ENCODE measurements at places on chromosomes 6 and 20.

DNA sequence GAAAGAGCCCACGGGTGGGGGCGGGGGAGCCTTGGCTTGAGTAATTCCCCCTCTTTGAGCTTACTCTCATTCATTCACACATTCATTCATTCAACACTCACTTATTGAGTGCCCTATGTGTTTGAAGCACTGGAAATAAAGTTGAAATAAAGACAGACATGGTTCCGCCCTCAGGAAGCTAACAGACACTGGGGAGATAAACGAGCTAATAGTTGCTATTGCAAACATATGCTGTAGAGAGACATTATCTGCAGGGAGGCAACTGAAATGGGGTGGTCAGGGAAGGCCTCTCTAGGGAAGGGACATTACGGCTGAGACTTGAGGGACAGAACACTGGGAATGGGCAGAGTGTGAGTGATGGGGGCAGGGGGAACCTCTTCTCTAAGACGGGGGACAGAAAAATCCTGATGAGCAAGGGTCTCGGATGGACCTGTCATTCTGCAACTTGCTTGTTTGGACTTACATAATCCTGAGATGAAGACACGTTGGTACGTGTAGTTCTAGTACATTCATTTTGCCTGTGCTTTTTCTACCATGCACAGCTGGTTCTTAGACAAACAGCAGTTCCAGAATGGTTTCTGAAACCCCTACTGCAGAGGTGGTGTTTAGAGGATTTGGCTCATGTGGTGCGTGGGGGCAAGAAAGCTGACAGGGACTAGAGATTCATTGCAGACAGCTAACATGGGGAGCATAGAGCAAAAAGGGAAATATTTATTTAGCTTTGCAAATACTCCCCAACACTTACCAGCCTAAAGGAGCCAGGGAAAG, 71.1 kb upstream of the BLCAP start:
- DNase-seq = no peak

DNA sequence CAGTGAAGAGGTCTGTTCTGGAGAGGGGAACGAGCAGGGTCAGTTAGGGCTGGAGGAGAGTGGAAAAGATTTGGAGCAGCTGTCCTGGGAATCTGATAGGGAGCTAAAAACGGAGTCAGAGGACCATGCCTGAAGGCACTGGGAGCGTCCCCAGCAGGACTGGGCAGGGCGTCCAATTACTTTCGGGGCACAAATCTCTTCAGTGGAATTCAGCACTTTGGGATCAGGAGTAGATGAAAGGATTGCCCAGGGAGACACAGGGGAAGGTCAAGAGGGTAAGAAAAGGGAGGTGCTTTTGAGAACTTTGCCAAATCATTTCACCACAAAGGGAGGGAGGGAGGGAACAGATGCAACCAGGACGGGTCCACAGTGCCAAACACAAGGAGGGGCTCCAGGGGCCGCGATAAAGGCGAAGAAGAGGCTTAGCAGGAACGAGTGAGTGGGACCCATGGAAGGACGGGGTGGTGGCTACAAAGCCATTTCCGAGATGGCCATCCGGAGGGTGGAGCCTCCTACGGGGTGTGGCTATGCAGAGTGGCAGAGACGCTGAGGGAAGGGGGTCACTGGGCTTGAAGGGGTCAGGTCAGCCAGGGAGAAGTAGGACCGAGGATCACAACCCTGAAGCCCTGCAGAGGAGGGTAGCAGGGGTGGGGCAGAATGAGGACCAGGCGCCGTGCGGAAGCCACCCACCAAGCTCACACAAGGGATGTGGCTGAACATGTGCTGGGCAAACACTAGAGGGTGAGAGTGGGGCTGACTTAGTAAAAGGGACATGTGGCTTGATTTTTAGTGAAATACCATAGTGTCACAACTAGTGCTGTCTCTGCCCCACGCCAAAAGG, 180.0 kb upstream of the RREB1 start:
- no peak for DNase-seq

DNA sequence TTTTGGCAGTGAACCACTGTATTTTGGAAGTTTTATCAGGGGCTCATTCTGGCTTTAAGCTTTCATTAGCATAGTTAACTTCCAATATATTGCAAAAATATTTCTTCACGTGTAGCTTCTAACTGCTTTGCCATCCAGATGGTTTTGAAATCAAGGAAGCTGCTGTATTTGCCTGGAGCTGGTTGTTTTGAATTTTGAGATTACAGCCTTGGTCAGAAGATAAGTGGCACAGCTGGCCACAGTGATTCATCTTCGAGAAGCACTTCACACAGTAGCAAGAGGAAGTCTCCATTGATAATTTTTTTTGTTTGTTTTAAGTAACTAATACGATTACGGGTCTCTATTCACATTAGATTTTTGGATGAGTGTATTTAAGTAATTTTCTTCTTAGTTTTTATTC, 3.8 kb downstream of the APCDD1L start:
- DNase-seq = peak; percentile 32

- DNase-seq = no peak
Observed at GRCh38 chr6:44040786-44041185, 86.5 kb downstream of the MRPL14 start.

DNA sequence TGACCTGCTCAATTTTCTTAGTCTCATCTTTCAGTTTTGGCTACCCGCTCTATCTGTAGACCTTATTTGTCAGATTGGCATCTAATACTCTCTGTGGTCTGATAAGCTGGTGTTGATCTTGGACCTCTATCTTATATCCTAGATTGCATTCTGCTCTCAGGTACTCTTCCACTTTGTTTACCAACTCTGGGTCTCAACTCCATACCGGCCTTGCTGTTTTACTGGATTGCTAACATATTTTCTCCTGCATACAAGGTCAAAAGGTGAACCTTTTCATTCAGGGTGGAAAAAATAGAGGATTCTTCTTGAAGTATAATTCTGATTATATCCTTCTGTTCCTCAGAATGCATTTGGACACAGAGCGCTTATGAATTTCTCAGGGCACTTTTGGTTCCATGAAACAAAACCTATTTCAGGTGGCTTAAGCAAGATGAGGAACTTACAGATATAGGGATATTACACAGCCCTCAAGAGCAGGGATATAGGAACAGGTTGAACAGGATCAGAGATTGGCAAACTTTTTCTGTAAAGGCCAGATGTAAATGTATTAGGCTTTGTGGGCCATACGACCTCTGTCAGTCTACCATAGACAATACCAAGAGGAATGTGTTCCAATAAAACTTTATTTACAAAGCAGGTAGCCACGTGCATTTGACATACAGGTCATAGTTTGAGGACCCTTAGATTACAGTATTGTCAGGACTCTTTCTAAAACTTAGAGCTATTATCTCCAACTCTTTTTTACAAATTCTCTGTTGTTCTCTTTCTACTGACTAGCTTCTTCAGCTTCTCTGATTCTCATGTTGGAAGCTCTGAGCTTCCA, 2.5 kb upstream of the SH3BGRL2 start:
- DNase-seq = no peak

DNA sequence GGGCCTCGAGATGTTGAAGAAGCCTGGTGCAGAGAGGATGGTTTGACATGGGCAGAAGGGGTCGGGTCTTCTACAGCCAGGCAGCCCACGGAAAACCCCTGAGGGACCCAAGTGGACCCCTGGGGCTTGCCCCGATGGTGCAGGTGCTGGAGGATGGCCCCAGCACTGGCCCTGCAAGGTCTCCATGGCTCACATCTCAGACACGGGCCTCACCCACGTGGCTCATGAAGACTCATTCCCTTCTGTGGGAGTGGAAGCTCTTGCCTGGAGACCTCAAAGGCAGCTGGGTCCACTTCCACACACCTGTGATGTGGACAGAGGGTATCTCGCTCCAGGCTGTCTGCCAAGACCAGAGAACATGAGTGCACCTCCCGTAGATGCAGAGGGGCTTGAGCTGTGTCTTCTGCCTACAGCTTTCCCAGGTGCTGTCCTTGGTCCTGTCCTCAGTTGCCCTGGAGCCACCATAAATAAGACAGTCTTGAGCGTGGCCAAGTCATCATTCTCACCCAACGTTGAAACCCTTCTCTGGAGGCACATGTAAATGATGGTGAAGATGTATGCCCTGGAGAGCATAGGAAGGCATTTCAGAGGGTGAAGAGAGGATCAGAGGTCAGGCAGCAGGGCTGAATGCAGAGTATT, 108.0 kb downstream of the SYNDIG1 start:
- no peak for DNase-seq

DNA sequence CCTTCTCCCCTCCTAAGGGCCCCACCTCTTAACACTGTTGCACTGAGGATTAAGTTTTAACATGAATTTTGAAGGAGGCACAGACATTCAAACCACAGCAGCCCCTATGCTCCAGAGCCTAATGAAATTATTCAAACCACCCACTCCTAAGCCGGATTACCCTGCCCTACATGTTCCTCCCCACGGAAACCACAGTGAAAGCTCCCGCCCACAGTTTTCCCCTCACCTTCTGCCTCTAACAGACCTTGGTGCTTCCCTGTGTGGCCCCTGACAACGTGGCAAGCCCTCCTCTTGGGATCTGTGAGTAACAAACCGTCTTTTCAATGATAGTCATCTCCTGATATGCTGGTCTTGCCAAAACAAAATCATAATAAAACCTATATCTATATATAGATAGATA, 74.8 kb downstream of the RIN2 start:
- DNase-seq = no peak

DNA sequence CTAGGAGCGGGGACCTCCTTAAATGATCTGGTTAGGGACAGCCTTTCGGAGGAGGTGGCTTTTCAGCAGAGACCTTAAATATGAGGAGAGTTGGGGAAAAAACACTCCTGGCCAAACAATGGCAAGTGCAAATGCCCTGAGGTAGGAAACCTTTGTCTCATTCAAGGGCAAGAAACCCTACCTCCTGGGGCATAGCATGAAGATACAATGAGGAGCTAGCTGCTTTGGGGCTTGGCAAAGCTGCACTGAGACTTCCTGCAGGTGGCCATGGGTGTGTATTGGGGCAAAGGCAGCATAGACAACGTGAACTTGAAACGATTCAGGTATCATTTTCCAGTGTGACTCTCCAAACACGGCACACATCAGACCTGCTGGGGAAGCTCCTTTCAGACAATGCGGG, 30.7 kb downstream of the PMEPA1 start:
- DNase-seq = no peak

DNA sequence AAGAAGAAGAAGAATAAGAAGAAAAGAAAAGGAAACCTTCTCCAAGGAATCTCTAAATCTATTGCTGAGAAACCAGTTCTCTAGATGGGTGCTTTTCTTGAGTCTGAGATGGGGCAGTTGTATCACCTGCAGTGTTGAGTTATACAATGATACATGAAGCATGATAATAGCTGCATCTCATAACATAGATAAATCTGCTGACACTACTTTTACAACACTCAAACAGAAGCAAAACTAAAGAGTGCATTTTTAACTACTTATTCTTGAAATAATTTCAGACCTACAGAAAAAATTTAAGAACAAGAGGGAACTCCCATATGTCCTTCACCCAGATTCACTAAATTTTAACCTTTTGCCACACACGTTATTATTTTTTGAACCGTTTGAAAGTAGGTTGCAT, 70.3 kb downstream of the SYNJ2 start:
- DNase-seq = no peak

DNA sequence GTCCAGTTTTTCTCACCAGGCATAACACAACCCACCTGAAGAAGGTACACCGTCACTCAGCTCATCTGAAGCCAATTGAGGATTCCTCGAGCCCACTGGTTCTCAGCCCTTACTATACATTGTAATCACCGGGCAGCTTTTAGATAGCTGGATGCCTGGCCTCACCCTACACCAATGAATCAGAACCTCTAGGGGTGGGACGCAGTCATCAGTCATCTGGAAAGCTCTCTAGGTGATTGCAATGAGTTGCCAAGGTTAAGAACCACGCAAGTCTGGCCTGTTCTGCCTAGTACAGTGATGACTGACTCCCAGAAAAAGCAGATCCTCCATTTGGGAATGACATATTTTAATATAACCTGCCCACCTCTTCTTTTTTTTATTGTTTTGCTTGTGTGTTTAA, 41.1 kb downstream of the MC3R start:
- DNase-seq = no peak

DNA sequence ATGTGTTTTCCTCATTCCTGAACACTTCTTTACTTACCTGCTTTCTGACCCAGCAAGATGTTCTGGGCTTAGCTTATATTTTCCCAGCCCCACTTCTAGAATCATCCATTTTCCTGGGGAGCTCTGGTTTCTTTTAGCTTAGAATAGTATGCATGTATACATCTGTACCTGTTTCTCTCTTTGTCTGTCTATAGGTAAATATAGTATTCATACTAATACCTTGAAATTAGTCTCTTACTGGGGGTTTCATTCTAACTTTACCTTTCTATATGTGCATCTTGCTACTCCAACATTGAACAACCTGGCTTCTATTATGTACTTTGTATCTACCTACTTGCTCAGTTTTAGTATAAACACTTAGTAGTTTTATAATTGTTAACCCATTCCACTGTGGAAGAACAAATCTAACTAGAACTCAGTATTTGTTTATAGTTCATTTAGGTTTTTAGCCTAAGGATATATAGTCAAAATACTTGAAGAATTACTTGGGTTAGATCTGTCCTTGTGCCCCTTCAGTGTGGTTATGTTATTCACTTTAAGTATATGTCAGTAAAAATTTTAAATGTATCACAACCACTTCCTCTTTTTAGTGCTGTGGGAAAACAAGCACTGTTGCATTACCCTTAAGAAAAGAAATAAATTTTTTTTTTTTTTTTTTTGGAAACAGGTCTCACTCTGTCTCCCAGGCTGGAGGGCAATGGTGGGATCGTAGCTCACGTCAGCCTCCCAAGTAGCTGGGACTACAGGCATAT, 54.0 kb downstream of the ASXL1 start:
- DNase-seq = no peak

GRCh38 chr20:34043025-34043424, 49.3 kb downstream of the RALY start:
- DNase-seq = no peak

GRCh38 chr6:90387826-90388225, 91.2 kb upstream of the BACH2 start:
- DNase-seq = no peak

- DNase-seq = no peak
Observed at GRCh38 chr20:62019144-62019805, 46.4 kb downstream of the TAF4 start.

DNA sequence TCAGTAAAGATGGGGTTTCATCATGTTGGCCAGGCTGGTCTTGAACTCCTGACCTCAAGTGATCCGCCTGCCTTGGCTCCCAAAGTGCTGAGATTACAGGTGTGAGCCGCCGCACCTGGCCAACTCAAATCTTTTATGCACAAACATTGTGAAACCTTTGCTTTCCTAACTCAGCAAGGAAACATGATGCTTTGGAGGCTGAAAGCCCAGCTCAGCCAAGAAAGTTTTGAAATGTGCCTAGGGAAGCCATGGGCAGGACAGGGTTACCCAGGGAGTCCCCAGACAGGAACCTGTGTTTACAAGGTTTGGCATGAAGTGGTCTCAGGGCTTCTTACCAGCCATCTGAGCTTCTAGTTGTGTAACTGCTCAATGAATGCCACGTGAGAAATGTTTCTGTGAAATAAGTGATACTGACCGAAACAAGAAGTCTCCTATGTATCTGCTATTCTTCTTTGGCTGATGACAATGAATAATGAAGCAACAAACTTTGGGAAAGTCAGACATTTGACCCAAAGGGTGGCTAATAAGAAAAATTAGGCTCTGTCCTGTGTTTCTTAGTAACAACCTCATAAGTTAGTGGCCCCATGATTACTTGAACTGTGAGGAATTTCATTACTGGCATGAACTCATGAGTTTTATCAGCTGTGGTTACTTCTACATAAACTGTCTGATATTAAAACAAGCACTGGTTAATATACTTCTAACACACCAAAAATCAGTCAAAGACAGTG, 163.5 kb downstream of the KIF6 start:
- no peak for DNase-seq

GRCh38 chr20:50728981-50729874, 2.2 kb upstream of the PARD6B start:
- peak; percentile 53 for DNase-seq
